ENCODE measurements at places on chromosomes 1 and 21. TPM values are rescaled to one million over a fixed set of nuclear protein-coding genes. Genes with fewer than 3 reads are reported as not detected.

Gene OLFM3
- not detected for polyA plus RNA-seq

DNA sequence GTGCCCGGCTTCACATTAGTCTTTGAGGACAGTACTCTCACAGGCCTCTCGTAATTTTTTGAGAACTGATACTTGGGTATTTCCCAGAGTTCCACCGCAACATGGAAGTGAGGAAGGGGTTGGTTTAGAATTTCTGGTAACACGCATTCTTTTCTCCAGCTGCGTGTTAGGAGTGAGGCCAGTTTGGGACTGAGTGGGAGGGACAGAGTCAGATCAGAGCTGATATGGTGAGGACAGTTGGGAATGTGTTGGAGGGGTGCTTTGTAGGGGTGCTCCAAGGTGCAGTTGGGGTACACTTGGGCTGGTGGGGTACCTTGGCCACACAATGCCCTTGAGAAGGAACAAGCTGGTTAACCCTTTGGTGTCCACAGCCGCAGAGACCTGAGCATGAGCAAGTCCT, 6.7 kb downstream of the FBXO6 start:
- no peak for DNase-seq

Gene NOTCH2
- 22.5 TPM for polyA plus RNA-seq

- no peak for DNase-seq
Measured at GRCh38 chr1:34822202-34822601, 29.4 kb downstream of the GJA4 start.

- DNase-seq = no peak
Measured at GRCh38 chr1:106055855-106056254, 1000.6 kb upstream of the PRMT6 start.

- no peak for DNase-seq
Measured at GRCh38 chr21:35732788-35733187, 327.5 kb downstream of the SETD4 start.

DNA sequence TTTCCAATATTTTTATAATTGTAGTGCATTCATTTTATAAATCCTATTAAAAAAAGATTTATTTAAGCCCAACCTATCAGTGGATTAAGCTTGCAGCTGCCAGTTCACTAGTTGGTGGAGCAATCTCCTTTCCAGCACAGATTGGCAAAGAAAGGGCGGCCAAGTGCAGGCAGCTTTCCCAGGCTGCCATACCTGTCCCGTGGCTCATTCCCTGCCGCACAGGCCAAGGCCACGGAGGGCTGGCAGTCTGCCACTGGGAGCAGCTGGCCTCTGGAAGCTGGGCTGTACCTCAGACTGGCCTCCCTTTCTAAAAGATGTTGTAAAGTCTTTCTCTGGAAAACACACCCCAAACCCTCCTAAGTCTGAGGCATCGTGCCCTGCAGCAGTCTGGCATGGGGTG, 74.2 kb downstream of the SIM2 start:
- DNase-seq = no peak

- DNase-seq = no peak
Measured at GRCh38 chr21:24995216-24995615, 612.1 kb downstream of the MRPL39 start.

Gene SDE2
- 13.4 TPM for polyA plus RNA-seq

Gene TTC13
- 4.0 TPM for polyA plus RNA-seq

DNA sequence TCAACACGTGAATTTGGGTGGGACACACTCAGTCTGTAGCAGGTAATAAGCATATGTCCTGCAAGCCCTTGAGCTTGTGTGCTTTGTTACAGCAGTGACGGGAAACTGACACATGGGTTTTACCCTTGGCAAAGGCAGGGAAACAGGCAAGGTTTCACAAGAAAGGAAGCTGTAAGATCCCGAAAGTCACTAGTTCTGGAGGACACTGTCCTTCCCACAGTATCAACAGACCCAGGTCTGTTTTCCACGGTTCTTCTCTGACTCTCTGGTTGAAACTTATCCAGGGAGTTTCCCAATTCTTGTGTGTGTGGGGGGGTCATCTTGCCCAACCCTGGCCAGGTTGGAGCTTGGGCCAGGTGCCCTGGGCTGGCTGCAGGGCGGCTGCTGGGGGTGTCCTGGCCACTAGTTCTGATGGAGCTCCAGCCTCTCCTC, 29.3 kb upstream of the ZBTB21 start:
- no peak for DNase-seq

All from keratinocyte (primary cell).